Activated naive CD8-positive, alpha-beta T cell treated with anti-CD3 and anti-CD28 coated beads, Interleukin-2, amount 50 U/mL, for 24 hours (primary cell): ENCODE measurements at places on chromosomes 16 and 17.

DNA sequence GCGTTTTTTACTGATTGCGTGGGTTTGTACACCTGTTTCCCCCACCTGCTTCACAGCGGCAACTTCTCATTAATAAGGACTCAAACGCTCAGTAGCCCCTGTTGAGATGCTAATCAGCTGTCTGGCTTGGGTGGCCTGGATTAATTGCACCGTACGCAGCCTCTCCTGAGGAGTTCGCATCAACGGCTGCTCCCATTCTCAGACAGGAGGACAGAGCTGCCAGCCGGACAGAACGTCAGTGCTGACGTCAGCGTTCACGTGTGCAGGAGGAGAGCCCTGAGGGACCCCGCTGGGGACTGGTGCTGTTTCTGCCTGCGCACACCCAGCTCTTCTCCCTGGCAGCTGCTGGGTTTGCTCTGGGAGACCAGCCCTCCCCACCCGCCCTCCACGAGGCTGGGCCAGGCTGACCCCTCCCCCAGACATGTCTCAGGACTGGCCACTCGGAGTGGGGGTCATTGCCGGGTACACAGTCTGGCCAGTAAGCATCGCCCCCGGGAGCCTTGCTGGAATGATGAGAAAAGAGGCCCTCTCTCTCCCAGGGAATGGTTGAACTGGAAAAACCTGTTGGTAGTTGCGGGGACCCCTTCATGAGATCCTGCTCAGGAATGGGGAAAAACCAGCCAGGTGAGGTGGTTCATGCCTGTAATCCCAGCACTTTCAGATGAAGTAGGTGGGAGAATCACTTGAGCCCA is 5.7 kb upstream of the BANP start:
- DNase-seq, result no peak

DNA sequence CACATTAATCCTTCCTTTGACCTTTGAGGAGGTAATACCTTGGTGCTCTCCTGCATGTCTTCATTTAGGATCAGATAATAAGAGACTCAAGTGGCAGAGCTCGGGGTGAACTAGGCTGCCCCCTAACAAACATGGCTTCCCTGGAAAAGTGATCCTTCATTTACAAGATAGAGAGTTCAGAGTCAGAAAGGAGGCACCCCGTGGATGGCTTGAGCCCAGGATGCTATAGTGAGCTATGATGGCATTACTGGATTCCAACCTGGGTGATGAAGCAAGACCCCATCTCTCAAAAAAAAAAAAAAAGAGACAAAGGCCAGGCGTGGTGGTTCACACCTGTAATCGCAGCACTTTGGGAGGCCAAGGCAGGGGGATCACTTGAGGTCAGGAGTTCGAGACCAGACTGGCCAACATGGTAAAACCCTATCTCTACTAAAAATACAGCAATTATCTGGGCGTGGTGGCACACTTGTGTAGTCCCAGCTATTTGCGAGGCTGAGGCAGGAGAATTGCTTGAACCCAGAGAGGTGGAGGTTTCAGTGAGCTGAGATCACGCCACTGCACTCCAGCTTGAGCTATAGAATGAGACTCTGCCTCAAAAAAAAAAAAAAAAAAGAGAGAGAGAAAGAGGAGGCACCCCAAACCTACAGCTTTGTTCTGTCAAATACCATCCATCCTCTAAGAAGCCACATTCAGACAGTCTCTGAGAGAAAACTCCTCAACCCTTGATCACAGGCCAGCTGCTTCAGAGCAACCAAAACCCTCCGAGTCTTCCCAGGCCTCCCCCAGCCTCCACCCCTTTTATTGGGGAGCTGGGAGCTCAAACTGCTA is 7.4 kb downstream of the FAM117A start:
- DNase-seq, result no peak

- no peak for DNase-seq
Measured at GRCh38 chr17:20074001-20074400, 64.8 kb downstream of the SPECC1 start.

GRCh38 chr17:14950216-14950615 is 314.9 kb downstream of the PMP22 start:
- DNase-seq, result no peak

GRCh38 chr17:32492264-32492589 is 5.4 kb downstream of the CDK5R1 start:
- DNase-seq, result no peak

DNA sequence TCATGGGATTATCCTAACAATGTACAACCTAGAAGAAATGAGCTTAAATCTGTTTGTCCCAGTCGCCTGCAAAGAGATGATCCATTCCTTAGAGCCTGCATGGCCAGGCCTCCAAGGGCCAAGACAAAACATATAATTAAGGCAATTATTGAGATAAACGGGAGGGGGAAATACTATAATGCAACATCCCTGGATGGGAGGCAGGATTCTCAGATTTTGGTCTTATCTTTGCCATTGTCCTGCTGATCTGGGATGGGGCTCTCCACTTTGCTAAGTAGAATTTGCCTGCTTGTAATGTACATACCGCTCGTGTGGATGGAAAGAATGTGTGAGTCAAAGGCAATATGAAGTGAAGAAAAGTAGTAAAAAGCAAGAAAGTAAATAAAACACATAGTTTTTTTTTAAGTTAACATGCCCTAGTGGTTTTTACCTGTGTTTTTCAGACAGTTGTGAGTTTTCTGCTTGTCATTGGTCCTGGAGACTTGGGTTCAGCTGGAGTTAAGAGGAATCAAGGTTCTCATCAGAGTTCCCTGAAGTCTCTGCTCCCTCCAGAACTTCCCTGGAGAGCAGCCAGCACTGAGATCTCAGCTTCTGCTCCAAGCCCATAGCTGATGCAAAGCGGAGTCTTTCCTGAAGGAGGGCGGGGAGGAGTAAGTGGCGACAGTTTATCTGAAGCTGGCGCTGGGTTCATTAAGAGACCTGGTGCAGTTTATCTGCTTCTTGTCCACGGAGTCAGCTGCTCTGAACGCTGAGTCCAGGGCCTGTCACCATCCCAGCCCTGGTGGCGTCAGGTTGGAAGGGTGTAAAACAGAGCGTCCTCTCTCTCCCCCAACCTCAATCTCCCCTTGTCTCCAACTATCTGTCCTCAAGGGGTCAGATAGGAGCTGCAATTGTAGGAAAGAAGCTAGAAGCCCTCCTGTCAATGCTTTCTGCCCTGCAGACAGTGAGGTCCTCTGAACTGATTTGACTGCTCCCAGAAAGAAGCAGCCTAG is 30.1 kb downstream of the HOXB1 start:
- DNase-seq, result no peak

DNA sequence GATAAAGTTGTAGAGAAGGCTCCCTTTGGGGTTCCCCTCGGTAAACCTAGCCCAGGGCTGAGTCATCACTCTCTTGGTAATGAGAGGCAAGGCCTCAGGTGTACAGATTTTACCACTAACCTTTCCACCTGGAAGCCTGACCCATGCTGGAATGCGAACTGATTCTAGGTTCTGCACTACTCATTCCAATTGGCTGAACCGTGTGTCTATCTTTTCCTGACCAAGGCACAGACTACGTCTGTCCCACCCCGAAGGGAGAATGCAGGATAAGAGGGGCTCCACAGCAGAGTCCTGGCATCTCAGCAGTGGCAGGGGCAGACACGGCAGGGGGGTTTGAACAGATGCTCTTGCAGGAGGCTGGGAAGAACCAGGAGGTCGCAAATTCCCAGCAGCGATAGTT is 65.4 kb upstream of the B4GALNT2 start:
- DNase-seq, result no peak

DNA sequence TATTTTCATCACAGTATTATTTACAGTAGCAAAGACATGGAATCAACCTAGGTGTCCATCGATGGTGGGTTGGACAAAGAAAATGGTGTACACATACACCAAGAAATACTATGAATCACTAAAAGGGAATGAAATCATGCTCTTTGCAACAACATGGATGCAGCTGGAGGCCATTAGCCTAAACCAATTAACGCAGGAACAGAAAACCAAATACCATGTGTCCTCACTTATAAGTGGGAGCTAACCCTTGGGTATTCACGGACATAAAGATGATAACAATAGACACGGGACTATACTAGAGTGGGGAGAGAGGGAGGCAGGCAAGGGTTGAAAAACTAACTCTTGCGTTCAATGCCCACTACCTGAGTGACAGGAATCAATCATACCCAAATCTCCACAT is 41.0 kb downstream of the MRPS23 start:
- no peak for DNase-seq
